ENCODE measurements at places on chromosomes 3 and 15.

DNA sequence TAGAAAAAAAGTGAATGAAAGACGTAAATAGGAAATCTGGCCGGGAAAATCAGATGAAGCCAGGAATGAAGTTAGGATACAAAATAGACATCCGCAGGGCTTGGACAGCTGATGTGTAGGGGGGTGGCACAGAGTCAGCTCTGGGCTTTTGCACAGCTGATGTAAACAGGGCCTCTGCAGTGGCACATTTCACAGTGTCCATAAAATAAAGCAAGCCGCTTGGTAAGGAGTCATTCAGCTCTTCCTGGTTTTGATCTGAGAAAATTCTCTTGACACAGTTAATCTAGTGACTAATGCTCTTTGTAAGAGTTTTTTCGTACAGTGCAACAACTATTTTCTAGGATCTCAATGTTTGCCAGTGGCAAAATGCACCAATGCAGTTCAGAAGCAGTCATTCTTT, 153.3 kb downstream of the USP13 start:
- DNase-seq: peak; percentile 39

GRCh38 chr3:71693641-71694040, 31.6 kb downstream of the EIF4E3 start:
- no peak for DNase-seq

DNA sequence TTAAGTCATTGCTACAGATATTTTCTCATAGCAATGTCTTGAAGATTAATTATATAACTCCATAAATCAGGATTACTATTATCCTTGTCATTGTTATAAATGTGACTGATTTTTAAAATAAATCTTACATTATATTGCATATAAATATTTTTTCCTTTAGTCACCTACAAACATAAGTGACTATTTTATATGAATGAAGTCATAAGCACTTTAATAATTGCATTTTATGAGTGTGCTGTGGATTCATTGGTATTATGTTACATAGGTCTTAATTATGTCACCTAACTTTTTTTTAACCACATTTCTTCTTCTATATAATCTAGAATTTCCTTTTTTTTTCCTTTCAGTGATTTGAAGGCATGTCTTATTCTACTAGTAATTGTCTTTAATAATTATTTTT, 1191.2 kb downstream of the NSUN3 start:
- DNase-seq: no peak

GRCh38 chr3:122146466-122146865, 37.0 kb upstream of the CASR start:
- DNase-seq: no peak

- no peak for DNase-seq
Observed at GRCh38 chr15:66763186-66764071, 61.4 kb downstream of the SMAD6 start.

- no peak for DNase-seq
Observed at GRCh38 chr3:172029425-172030098, 9.8 kb upstream of the FNDC3B start.

- DNase-seq: no peak
Observed at GRCh38 chr3:3919316-3919715, 120.1 kb downstream of the LRRN1 start.

DNA sequence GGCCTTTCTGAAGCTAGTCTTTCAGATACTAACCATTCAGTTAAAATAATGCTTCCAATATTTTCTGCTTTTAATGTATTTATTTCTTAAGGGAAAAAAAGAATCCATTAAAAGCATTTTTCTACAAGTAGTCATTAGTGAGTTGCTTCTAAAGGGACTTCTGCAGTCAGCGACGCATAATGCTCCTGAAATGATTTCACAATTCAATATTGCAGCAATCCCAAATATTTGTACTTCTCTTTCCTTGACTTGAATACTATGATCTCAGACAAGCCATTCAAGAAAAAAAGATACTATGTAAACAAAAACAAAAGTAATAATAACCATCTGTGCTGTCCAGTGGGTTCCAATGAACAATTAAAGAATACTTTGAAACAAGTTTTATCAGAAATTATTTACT, 681.0 kb downstream of the DIPK2A start:
- DNase-seq: no peak

DNA sequence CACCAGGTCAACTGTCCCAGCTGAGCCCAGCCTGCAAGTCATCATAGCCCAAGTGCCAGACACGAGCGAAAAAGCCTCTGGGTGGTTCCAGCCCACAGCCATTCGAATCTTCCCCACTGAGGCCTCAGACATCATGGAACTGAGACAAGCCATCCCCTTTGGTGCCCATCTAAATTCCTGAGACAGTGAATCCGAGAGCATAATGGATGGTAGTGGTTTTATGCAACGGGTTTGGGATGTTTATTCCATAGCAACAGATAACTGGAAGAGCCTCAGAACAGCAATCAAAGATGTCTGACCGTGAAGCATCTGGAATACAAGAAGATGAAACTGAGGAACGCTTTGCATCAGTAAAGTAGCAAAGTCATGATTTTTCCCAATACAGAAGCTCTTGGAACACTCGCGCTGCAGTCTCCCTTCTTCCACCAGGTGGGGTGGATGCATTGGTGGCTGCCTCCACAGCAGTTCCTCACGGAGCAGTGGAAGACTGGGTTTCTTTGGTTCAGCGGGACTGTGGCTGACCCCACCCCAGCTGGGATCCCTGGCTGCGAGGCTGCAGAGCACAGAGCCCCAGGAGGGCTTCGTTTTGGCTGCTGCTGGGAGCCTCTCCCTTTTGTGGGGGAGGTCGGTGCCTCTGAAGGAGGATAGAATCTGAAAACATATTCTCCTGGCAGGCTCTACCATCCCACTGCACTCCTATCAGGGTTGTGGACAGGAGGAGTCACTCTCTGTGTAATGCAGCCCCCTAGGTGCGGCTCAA, 26.4 kb upstream of the PDE8A start:
- DNase-seq: peak; percentile 80

DNA sequence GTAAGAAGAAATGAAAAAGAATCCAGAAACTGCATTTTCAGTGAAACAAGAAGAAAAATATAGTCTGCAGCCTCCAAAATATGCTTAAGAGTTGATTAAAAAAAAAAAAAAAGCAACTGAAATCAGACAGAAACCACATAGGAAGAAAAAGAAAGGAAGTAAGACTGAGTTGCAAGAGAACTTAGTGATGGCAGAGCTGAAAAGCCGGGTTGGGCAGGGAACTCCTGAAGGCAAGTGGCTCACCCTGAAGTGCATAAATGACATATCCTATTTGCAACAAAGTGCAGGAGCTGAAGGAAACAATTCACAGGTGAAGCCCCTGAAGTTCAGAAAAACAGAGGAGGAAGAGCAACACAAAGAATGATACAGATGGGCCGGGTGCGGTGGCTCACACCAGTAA, 108.8 kb upstream of the SLC25A36 start:
- no peak for DNase-seq

DNA sequence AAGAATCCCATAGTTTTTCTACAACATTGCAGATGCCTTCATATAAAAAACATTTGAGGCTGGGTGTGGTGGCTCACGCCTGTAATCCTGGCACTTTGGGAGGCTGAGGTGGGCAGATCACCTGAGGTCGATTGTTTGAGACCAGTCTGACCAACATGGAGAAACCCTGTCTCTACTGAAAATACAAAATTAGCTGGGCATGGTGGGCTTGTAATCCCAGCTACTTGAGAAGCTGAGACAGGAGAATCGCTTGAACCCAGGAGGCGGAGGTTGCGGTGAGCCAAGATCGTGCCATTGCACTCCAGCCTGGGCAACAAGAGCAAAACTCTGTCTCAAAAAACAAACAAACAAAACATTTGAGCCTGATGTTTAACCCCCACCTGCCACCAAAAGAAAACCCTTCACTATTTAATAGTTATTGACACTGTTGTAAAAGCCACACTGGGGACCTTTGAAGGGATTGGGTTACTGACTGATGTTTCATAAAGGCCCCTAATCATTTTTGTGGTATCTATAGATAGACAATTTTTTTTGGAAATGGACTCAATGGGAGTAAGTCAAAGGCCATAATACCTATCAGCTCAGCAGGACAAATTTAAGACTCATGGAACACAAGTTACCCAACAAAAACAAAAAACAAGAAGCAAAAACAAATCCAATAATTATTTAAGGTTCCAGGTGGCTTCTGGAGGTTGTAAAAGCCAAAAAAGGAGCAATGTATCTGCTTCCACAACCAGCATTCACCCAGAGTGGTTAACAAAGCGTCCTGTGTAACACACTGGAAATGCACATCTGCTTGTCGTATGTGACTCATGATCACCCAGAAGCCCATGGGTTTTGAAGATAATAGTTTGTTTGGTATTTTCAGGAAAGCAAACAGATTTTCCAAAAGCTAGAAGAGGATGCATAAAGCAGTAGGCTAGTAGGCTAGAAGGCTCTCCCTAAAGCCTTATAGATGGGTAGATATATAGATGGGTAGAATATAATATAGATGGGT, 41.2 kb downstream of the CDCP1 start:
- DNase-seq: peak; percentile 72

DNA sequence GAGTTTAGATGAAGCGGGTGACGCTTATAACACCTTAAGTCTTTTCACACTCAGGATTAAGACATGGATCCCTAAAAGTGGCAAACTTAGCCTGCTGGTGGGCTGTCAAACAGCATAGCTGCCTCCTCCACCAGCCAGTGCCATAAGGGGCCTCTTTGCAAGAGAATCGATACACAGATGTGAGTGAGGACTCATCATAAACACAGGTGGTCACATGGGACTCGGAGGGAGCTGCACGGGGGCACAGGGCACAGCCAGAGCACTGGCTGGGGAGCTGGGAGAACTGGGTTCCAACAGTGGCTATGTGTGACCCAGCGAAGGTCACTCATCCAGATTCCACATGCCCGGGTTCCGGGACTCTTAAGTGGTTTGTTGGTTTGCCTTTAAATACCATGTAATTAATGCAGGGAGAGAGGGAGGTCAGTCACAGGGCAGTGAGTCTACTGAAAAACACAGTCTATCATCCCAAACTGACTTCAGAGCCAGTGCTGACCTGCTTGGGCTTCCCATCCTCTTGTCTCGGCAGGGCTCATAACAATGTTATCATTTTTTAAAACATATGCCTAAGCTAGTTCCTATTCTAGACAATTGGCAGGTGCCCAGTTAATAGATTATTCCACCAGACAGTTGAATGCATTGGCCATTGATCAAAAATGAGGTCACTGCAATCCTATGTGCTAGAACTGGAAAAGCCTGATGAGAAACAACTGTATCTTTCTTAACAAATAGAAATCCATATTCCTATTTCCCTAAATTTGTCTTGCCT, 51.8 kb downstream of the SLC12A8 start:
- peak; percentile 60 for DNase-seq

DNA sequence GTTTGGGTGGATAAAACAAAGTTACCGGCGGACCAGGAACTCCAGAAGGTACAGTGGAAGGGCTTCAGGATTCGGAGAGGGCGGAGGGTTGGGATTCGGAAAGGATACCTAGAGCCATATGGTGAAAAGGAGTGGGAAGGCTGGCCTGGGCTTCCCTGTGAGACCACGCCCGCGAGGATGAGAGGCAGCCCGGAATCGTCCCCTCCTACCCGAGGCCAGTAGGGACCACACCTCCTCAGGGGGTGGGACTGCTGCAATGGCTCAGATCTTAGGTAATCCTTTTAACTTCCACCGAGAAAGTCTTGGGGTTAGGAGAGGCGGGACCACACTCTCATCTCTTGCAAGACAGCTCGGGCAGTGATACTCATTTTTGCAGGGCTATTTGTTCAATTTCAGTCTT, 511.3 kb downstream of the OCA2 start:
- no peak for DNase-seq

DNA sequence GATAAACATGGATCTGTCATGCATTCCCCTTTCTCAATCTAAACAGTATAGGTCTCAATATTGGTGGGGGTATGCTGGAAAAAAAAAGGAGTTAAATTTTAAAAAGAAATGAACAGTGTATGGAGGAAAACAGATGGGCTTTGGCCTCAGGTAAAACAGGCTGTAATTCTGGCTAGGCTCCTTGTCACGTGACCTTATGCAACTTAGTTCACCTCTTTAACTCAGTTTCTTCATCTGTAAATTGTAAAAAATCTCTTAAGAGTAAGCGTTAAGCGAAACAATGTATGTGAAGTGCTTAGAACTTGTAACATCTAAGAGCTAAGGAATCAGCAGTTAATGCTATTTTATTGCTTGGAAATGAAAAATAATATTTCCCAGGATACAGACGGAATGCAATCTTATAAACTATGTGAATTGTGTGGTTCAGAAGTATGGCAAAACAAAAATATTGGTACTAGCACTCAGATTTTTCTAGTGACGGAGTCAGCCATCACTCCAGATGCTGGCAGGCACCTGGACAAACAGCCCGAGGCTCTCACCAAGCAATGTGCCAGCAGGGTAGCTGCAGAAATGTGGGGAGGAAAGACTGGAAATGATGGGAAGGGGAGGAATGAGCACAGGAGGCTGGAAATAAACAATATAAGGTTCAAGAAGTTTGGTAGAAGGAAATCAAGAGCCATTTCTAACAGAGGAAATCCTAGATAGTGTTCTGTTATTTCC, 172.8 kb downstream of the USP13 start:
- DNase-seq: no peak

DNA sequence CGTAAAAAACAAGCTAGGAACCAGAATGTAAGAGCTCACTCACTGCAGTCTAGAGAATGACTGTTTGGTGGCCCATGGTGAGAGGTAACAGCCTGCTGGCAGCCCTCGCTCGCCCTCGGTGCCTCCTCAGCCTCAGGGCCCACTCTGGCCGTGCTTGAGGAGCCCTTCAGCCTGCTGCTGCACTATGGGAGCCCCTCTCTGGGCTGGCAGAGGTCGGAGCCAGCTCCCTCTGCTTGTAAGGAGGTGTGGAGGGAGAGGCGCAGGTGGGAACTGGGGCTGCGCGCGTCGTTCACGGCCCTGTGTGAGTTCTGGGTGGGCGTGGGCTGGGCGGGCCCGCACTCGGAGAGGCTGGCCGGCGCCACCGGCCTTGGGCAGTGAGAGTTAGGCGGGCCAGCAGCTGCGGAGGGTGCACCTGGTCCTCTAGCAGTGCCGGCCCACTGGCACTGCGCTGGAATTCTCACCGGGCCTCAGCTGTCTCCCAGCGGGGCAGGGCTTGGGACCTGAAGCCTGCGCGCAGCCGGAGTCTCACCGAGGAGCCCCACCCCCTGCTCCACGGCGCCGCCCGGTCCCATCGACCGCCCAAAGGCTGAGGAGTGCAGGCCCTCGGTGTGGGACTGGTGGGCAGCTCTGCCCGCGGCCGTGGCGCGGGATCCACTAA, 420.6 kb downstream of the RBMS3 start:
- no peak for DNase-seq

- DNase-seq: peak; percentile 86
Observed at GRCh38 chr15:55627730-55628368, 39.7 kb upstream of the PYGO1 start.

DNA sequence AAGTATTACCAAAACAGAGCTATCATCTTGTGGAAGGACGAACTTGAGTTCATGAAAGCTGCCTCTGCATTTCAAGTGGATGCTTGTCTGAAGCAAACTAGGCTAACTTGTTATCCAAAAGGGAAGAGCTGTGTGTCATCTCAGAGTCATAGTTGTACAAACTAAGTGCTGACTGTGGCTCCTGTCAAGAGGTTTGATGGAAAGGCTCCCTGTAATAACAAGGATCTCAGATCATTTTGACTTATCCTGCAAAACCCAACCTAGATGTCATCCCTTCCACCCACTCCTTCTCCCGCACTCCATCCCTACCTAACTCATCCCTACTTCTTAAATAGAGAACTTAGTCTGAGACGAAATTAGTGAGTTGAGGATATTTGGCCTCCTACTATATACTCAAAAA, 110.8 kb downstream of the NR2E3 start:
- DNase-seq: no peak

All from astrocyte of the spinal cord (primary cell).